Glutamatergic neuron (in vitro differentiated cells): ENCODE measurements at places on chromosomes 5 and 9. TPM values are rescaled to one million over a fixed set of nuclear protein-coding genes. Genes with fewer than 3 reads are reported as not detected.

MEGF10 gene
- 0.69 TPM for total RNA-seq

GRM6 gene
- not detected for total RNA-seq

DNA sequence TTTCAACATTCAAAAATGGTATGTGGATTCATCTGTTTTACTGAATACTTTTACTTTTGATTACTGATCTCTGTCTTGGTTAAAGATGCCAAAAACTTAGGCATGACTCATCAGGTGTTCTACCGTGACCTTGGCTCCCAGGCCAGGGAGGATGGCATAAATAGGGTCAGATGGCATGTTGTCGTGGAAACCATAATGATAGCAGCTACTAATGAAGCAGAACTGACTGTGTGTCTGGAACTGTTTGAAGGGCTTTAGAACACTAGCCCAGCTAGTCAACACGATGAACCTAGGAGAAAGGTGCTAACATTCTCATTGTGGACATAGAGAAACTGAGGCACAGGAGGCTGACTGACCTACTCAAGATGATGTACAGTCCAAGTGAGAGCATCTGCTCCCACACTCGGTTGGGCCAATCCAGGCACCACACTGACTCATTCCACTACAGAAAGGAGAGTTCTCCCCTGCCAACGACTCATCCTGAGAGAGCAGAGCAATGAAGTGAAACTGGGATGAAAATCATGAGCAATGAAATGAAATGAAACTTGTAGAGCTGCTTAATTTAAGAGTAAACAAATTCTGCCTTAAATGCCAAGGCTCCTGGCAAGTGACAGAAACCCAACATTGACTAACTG is 116.0 kb downstream of the TENT4A start:
- no peak for DNase-seq

DNA sequence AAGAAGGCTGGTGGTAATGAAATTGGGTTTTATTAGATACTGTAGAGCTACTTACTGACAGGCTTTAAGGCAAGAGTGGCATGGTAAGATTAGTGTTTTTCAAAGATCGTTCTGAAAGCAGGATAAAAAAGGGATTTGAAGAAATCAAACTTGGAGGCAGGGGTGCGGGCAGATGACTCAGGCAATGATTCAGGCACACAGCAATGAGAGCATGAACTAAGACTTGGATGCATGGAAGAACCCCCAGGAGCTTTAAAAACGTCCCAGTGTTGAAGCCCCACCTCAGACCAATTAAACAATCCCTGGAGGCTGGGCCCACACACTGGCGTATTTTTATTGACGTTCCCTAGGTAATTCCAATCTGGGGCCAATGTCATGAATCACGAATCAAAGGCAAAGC is 102.5 kb downstream of the SREK1 start:
- DNase-seq, result no peak

DNA sequence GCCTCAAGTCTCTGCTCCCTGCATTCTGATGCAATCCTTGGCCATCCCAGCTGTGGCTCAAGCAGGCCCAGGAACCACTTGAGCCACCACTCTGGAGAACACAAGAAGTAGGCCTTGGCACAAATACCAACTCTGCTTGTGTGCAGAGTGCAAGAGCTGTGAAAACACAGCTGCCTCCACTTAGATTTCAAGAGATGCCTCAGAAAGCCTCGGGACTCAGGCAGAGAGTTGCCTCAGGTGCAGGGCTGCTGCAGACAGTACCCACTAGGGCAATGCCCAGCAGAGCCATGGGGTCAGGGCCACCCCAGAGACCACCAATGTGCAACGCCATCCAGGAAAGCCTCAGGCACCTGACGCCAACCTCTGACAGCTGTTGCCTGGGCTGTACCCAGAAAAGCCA is 82.4 kb downstream of the FREM1 start:
- no peak for DNase-seq

- peak; percentile 9 for DNase-seq
Measured at GRCh38 chr5:1401536-1402138, 43.6 kb downstream of the SLC6A3 start.

- no peak for DNase-seq
Measured at GRCh38 chr9:6646293-6646636, 736 bp upstream of the GLDC start.
